Right lobe of liver (tissue), 6 donors: ENCODE measurements at places on chromosomes 5 and 9. TPM values are rescaled to one million over a fixed set of nuclear protein-coding genes. Genes with fewer than 3 reads are reported as not detected.

- no peaks in the 10 kb centered on the region for H3K27me3 ChIP-seq
- peaks cover 4% of the 10 kb centered on the region for H3K36me3 ChIP-seq
- H3K27ac ChIP-seq, result no peak overlapping the region
- H3K4me3 ChIP-seq, result no peak overlapping the region
Observed at GRCh38 chr5:179607160-179607931, 16.1 kb downstream of the HNRNPH1 start.

NPDC1 gene
- 14.9 TPM for total RNA-seq

SLCO6A1 gene
- not detected for total RNA-seq

DNA sequence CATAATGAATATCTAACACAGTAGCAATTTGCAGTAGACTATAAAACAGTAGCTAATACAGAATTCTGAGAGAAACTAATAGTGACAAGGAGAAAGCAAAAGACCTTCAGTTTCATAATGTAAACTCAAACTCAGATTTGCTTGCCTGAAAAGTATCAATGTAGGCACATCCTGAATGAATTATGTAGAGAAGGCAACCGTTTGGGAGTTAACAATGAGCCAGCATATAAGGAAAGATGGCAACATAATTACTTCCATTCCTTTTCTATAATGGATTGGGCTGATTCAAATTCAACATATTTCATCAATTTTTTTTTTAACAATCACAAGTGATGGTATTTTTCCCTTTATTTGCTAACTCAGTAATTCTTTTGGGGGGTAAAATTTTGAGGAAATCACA, 261.6 kb downstream of the SEMA5A start:
- H3K27ac ChIP-seq, result no peak overlapping the region
- H3K4me3 ChIP-seq, result no peak overlapping the region
- H3K27me3 ChIP-seq, result no peaks in the 10 kb centered on the region

DNA sequence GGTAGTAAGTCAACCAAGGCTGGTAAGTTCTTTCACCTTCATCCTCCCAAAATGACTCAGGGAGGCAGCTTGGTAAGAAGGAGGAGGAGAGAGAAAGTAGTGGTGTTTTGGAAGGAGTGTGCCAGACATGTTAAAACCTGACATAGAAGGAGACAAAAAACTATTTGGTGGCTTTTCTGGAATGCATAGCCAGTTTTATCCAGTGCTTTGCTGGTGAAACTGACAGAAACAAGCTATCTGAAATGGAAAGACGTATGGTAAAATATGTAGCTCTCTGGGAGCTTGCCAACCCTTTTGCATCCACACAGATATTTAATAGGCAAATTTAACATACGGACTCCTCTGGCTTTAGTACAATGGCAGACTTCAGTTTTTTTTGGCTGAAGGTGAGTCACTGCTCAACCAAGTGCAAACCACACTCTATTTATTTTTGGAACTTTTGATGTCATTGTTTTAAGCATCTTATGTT, 45.4 kb downstream of the RAB14 start:
- no peaks in the 10 kb centered on the region for H3K36me3 ChIP-seq
- no peak overlapping the region for H3K27ac ChIP-seq
- no peak for DNase-seq
- H3K4me3 ChIP-seq, result no peak overlapping the region
